ENCODE measurements at places on chromosomes 3 and 15.

- no peak for DNase-seq
These were observed 25.0 kb downstream of the DNAH1 start for GRCh38 chr3:52341123-52341522.

GRCh38 chr15:71713191-71713809 lies 97.1 kb upstream of the NR2E3 start:
- no peak for DNase-seq

DNA sequence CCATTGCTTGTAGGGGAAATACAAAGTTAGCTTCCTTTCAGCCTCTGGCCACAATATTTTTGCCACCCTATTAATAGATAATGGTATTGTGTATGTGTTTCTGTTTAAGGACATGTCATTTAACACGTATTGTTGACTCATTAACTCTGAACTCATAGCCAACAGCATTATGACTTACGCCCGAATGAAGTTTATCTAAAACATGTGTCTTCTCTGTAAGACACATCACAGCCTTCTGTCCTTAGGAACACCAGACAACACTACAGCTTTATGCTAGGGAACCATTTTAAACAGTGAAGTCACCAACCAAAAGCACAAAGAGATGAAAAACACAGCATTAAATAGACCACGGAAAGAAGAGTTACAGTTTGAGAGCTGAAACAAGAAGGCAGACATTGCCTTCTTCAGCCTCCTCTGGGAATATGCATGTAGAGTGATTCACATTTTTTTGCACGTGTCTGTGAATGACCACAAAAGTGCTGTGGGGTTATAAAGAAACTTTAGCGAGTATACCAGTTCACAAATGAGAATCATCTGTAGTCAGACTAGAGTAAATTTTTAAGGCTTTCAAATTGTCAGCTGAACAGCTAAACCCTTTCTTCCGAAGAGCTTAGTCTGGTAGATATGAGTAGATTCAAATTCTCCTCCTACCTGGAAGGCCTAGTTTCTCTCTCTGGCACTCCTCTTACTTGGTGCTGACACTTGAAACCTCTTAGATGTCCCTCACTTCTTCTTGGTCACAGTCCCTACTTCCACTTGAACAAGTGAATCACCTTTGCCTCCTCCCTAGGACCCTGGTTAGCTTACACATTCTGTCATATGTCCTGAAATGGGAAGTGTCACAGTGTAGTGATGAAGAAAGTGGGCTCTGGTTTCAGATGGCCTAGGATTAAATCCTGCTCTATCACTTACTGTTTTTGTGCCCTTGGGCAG lies 32.2 kb downstream of the MCTP2 start:
- DNase-seq = no peak

DNA sequence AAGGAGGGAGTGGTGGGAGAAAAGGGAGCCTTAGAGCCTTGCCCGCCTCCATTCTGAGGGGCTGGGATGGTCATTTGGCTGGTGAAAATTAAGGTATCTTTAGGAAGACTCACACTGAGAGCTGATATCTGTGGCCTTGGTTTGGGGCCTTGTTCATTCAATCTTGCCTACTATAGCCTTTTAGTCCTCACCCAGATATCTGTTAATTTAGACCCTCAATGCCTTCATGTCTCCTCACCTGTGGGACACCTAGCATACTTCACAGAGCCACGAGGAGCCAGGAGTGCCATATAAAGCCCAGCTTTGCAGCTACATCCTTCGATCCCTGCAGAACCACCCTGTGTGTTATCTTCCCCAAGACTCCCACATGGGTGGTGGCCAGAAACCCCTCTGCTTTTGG lies 4.7 kb upstream of the ARNT2 start:
- DNase-seq = no peak

GRCh38 chr3:62874711-62875557 lies at the start of gene CADPS:
Gene CADPS, minus strand, starts transcription at chr3:62875416. Its CDS starts 387 bp downstream, at chr3:62875029.
- peak; percentile 45 for DNase-seq

DNA sequence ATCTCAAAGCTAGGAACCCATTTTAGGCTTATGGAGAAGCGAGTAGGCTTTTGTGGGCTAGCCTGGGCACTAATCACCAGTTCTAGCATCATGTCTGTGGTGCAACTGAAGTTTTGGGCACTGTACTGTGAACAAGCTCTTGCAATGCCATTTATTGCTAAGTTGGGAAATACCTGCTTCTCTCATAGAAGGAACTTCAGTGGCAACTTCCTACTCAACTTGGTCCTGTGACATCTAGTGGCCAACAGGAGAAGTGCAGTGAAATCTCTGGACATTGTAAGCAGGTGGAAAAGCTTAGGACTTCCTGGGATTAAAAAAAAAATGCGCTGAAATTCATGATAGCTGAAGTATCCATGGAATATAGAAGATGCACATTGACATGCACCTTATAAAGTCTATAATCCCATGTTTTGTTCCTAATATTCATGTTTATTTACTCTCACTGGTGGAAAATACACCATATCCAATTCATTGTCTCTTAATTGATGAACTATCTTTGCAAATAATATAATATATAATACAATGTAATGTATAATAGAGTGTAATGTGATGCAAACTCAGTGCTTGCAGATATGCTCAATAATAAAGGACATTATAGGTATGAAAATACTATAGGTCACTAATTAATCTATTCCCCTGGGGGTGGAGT lies 6.5 kb upstream of the ALDH1A3 start:
- DNase-seq = no peak

GRCh38 chr15:79176151-79176550 lies 85.6 kb upstream of the RASGRF1 start:
- no peak for DNase-seq

DNA sequence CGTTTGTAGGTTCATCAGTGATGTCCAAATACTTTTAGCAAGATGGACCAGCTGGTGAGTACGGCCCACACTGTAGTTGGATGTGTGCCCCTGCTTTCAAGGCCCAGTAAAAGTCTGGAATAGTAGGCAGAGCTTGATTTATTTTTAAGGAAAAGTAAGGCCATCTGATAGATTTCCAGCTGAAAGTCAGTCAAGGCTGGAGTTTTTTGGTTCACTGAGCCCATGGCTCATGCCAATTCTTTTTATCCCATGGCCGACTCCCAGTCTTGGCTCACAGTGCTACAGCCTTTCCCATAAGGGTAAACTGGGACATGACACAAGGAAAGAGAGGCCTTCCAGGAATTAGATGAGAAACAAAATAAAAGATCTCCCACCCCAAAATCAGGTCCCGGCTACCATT lies 13.5 kb downstream of the CCDC80 start:
- no peak for DNase-seq

- DNase-seq = no peak
These were observed 32.9 kb downstream of the IL16 start for GRCh38 chr15:81229586-81229985.

- DNase-seq = no peak
These were observed 20.3 kb downstream of the KY start for GRCh38 chr3:134630506-134630905.

GRCh38 chr15:92810418-92811138 lies 89.5 kb upstream of the CHD2 start:
- peak; percentile 70 for DNase-seq
